ENCODE measurements at places on chromosomes 12 and 14.
A peak's percentile ranks its signal among the peaks of the same experiment; 100 is the strongest.

- no peak for DNase-seq
These were observed 150.6 kb downstream of the BCL11B start for GRCh38 chr14:99121319-99121875.

GRCh38 chr14:95265106-95266094 is 54.3 kb downstream of the CLMN start:
- peak; percentile 98 for DNase-seq

DNA sequence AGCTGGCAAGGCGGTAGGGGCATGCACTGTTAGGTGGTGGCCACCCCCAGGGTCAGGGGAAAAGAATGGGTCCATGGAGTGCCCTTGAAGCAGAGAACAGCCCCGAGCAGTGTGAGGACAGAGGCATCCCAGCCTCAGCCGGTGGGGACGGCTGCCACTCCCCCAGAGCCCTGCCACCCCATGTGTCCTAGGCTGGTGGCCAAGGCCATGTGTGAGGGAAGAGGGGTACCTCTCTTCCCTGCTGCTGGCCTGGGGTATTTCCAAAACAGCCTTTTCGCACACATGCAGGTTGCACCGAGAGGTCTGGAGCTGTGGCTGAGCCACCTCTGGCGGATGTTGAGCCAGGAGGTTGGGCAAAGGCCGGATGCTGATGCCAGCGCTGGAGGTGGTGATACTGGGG is 19.9 kb downstream of the RFLNA start:
- DNase-seq, result no peak

DNA sequence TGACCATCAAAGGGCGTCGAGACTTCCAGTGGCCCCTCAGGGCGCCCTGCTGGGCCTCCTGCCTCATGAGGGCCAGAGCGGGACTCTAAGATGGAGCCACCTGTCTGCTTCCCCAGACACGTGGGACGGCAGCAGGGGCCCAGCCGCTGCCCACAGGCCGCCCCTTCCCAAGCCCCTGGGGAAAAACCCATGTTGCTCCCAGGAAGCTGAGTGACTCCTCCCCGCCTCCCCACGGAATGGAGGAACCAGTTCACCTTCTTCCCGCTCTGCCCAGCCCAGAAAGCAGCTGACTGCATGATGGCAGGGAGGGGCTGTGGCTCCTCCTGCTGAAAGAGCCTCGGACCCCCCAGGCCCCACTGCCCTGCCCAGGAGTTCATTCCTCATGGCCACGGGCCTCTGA is 14.9 kb downstream of the RAB35 start:
- DNase-seq, result no peak

- no peak for DNase-seq
These were observed 13.3 kb downstream of the RBM23 start for GRCh38 chr14:22905627-22906026.

DNA sequence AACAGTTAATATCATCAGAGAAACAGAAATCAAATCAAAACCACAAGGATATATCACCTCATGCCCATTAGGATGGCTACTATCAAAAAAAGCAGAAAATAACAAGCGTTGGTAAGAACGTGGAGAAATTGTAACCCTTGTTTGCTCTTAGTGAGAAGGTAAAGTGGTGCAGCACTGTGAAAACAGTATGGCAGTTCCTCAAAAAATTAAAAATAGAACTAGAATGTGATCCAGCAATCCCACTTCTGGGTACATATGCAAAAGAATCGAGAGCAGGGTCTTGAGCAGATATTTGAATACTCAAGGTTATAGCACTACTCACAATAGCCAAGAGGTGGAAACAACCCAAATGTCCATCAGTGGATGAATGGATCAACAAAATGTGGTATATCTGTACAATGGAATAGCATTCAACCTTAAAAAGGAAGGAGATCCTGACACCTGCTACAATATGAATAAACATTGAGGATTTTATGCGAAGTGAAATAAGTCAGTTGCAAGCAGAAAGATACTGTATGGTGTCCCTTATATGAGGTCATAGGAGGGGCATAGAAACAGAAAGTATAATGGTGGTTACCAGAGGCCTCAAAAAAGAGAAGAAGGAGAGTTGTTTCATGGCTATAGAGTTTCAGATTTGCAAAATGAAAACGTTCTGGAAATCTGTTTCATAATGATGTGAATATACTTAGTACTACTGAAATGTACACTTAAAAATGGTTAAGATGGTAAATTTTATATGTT is 131.0 kb upstream of the EEA1 start:
- no peak for DNase-seq

DNA sequence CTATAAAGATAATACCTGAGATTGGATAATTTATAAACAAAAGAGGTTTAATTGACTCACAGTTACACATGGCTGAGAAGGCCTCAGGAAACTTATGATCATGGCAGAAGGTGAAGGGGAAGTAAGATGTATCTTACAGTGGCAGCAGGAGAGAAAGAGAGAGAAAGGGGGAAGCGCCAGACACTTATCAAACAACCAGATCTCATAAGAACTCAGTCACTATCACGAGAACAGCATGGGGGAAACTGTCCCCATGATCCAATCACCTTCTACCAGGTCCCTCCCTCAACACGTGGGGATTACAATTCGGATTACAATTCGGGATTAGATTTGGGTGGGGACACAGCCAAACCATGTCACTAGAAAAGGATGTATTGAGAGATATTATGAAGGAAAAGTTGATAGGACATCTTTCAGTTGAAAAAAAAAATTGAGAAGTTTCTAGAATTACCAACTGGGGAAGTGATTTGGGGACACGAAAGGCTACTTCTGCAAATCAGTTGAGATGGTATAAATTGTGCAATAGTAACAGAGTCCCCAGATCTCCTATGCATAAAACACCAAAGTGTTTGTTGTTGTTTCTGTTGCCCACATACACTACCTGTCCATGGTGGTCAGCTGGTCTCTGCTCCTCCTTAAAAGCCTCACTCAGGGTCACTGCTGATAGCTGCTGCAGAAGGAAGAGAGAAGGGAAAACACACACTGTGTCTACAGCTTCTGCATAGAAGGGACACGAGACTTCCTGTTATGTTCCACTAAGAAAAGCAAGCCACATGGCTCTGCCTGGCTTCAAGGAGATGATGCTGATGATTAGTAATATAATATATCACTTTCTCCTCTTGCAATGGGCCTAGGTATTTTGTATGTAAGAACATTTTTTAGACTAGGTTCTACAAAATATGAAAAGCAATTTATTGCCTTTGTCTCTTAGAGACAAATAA is 465.5 kb downstream of the PDZRN4 start:
- no peak for DNase-seq
